Central memory CD4-positive, alpha-beta T cell (primary cell): ENCODE measurements at places on chromosomes 3 and 15.
A peak's percentile ranks its signal among the peaks of the same experiment; 100 is the strongest.

- no peak for DNase-seq
Observed at GRCh38 chr15:61916104-61916503, 144.1 kb downstream of the VPS13C start.

GRCh38 chr3:39657075-39657474, 152.3 kb upstream of the MYRIP start:
- DNase-seq: no peak

GRCh38 chr3:149215515-149215914, 6.1 kb downstream of the CP start:
- no peak for DNase-seq

DNA sequence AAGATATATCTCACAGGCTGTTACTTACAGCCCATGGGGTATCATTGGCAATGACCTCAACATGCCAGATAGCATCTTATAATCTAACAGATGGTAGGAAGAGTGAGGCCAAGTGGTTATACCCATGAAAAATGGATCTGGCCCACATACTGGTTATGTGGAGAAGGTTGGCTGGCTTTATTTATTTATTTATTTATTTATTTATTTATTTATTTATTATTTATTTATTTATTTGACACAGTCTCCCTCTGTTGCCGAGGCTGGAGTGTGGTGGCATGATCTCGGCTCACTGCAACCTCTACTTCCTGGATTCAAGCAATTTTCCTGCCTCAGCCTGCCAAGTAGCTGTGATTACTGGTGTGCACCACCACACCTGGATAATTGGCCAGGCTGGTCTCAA, 11.6 kb downstream of the FBXO40 start:
- DNase-seq: no peak

- DNase-seq: no peak
Observed at GRCh38 chr3:100206687-100207086, 54.1 kb upstream of the TBC1D23 start.

GRCh38 chr3:17074559-17074958, 189.8 kb downstream of the PLCL2 start:
- peak; percentile 20 for DNase-seq

DNA sequence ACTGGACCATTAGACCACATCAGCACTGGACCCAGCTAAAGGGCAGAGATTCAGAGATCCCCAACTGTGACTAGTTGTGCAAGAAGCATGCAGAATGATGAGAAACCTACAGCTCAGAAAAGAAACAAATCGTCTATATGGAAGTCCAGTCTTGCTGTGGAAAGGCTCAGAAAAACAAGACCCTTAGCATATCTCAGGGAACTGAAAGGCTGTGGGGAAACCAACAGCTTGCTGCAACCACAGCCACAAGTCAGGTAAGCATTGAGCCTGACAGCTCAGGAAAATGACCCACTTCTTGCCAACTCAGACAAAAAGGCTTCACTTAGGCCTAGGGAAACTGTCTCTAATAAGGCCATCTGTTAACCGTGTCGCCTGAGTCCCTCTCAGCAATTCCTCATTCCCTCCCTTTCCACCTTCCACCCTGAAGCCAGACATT, 145.6 kb downstream of the LSAMP start:
- no peak for DNase-seq

GRCh38 chr3:72786668-72787067, 61.6 kb downstream of the SHQ1 start:
- no peak for DNase-seq

DNA sequence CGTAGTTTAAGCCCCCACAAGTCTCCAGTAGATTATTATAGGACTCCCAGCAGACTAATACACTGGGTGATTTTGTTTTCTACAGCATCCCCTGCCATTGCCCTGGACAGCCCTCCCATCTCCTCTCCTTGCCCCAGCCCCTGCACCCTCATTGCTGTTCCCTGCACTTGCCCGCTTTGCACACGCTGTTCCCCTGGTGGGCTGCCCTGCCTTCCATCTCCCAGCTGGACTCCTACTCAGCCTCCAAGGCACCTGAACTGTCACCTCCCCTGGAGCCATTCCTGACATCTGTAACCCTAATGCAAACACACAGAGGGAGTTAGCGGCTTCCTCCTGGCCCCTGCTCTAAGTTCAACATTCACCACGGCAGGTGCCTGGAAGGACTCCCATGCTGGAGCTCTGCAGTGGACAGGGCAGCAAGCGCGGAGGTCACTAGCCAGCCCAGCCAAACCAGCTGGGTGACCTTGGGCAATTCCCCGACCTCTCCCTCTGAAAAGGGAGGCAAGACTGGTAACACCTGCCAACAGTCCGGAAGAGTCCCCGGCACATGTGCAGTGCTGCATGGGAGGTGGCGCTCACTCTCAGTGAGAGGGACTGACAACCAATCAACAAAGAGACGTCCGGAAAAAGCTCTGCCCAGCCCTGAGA, 38.8 kb upstream of the IQSEC1 start:
- no peak for DNase-seq

- DNase-seq: no peak
Observed at GRCh38 chr3:1087066-1087560, 5.7 kb upstream of the CNTN6 start.

GRCh38 chr15:61033319-61033718, 195.8 kb downstream of the RORA start:
- no peak for DNase-seq

DNA sequence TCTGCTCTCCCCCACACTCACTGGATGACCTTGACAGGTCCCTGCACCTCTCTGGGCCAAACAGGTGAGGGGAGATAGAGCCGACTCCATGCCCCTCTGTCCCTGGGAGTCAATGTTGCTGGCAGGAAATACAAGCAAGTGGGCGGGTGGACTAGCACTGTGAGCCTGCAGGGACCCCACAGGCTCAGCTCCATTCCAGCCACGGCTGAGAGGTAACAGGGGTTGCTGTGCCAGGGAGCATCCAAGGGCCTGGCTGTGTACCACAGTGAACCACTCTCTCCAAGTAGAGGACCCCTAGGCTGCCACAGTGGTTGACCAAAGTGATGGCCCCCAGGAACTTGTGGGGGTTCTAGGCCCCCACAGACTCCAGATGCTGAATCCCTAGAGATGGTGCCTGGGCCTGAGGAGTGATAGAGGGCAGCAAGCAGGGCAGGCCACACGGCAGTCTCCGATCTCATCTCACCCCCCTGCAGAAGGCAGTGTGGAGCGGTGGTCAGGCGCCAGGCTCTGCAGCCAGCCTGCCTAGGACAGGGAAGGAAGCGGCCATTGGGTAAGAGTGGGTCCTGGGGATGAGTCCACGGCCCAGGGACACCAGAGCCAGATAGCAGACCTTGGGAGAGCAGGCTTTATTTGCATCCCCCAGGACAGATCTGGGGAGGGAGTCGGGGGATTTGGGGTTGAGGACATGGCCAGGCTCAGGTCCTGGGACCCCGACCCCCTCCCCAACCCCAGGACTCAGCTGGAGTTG, 3.2 kb downstream of the TNNC1 start:
- DNase-seq: no peak

DNA sequence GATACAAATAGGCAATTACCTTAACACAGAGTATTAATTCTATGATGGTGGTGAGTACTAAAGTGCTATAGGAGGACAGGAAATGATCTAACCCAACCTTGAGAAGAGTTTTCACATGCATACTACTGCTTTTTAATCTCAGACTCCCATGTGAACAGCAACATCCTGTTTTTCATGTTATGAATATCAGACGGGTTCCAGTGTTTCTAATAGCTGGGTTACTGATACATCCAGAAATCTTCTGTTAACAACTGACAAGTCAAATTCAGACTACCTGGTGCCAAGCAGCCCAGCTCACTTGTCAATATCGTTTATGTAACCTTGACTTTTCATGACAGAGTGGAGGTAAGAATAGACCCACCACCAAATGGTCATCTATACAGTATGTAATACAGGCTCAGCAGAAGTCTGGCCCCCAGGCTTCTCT, 220.2 kb upstream of the COL8A1 start:
- DNase-seq: no peak

GRCh38 chr3:48564667-48565066, 1.1 kb upstream of the UCN2 start:
- DNase-seq: no peak

DNA sequence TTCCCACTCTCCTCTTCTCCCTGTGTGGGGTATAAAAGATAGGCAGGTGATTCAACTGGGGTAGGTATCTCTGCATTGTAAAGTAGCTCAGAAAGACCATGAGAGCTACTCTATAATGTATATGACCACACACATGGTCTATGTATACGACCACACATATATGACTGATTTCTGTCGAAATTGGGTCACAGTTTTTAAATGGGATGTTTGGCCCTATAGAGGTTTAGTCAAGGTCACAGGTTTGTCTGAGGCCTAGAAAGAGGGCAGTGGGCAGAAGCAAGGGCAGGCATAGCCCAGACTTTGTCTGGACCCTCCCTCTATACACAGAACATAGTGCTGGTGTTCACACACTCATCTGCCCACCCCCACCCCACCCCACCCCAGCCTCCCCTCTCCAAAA, 4.4 kb downstream of the LAMP3 start:
- no peak for DNase-seq

DNA sequence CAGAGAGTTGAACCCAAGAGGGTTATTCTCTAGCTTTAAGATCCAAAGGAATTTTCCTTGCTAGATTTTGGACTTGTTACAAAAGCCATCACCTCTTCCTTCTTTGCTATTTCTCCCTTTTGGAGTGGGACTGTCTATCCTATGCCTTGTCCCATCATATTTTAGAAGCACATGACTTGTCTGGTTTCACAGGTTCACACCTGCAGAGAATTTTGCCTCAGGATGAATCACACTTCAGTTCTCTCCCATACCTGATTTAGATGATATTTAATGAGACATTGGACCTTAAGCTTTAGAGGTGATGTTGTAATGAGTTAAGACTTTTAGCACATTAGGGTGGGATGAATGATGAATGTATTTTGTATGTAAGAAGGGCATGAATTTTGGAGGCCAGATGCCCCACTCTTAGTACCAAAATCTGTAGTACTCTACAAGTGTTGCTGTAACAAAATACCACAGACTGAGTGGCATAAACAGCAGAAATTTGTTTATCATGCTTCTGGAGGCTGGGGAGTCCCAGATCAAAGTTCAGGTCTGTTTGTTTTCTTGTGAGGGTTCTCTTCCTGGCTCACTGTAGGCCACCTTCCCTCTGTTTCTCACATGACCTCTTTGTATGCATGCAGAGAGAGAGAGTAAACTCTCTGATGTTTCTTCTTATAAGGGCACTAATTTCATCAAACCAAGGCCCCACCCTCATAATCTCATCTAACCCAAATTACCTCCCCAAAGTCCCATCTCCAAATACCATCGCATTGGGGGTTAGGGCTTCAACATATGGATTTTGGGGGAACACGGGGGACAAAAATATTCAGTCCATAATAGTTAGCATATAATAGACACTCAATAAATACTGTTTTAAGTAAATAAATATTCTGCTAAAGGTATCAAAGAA, 10.0 kb downstream of the LNP1 start:
- no peak for DNase-seq

GRCh38 chr3:145959457-145960088, 201.4 kb downstream of the PLOD2 start:
- DNase-seq: no peak

DNA sequence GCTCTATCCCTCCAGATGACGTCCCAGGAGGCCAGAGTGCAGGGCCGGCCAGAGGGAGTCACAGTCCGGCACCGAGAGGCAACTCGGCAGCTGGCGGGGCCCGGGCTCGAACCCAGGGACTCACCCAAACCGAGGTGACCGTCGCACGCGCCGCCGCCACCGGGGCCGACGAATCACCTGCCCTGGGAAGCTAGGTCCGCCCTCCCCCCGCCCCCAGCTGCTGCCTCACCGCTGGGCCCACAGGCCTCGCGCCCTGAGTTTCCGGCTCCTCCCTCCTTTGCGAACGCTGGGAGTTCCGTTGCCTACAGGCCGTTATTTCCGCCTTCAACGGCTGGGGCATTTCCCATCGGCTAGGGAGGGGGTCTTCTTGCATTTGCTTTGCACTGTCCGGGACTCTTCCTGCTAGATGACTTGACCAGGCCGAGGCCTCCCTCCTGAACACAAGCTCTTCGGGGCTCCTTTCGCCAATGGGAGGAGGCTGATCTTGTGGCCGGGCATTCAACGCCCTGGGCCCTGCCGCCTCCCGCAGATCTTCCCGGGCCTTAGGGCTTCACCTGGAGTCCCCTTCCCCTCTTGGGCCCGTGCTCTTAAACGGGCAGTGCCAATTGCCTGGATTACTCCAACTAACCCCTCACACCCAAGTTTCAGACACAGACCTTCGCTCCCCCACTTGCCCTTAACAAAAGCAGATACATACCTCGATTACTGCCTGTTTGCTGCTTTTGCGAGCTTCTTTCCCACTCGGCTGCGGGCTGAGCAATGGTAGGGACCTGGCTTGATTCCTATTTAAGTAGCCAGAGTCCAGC, at the start of gene SNUPN:
SNUPN (minus strand) TSS at position 184 of the 806 bp plus-strand sequence. CDS start 4,674 bp downstream, outside the sequence.
- DNase-seq: peak; percentile 87

DNA sequence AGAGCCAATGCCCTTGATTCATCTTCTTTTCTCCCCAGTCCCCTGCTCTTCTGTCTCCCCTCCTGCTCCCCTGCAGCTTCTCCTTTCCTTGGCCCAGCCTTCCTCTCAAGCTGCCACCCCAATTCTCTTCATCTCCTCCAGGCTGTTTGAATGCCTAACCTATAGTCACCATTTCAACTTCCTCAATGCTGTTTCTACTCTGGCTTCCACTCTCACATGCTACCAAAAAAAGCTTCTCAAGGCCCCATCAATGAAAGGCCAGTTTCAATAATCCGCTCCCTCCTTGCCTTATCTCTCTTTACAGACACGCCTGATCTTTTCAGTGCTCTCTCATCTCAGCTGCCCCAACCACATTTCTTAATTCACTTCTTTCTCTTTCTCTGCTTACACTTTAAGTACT, 212.2 kb upstream of the GPR149 start:
- no peak for DNase-seq

GRCh38 chr3:11626084-11626463, 17.6 kb downstream of the VGLL4 start:
- no peak for DNase-seq

GRCh38 chr3:25153561-25153960, 274.5 kb upstream of the RARB start:
- DNase-seq: no peak

DNA sequence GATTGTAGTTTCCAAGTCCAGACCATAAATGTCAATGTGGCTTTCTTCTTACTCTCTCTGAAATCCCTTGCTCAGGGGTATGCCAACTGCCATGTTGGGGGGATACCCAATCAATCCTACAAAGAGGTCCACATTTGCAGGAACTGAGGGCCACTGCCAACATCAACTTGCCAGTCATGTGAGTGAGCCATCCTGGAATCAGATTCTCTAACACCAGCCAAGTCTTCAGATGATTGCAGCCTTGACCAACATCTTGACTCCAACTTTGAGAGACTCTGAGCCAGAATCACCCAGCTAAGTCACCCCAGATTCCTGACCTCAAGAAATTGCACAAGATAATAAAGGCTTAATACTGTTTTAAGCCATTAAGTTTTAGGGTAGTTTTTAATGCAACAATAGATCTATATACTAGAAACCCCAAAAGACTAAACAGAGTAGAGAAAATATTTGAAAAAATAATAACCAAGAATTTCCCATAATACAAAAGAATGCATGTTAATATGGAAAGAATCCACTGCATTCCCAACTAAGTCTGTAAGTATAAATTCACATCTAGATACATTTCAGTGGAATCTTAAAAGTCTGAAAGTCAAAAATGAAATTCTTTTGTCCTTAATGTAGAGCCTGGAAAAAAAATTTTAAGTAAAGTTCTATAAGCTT, 22.4 kb downstream of the ISG20 start:
- no peak for DNase-seq
